ENCODE measurements at places on chromosomes 5 and 9.

DNA sequence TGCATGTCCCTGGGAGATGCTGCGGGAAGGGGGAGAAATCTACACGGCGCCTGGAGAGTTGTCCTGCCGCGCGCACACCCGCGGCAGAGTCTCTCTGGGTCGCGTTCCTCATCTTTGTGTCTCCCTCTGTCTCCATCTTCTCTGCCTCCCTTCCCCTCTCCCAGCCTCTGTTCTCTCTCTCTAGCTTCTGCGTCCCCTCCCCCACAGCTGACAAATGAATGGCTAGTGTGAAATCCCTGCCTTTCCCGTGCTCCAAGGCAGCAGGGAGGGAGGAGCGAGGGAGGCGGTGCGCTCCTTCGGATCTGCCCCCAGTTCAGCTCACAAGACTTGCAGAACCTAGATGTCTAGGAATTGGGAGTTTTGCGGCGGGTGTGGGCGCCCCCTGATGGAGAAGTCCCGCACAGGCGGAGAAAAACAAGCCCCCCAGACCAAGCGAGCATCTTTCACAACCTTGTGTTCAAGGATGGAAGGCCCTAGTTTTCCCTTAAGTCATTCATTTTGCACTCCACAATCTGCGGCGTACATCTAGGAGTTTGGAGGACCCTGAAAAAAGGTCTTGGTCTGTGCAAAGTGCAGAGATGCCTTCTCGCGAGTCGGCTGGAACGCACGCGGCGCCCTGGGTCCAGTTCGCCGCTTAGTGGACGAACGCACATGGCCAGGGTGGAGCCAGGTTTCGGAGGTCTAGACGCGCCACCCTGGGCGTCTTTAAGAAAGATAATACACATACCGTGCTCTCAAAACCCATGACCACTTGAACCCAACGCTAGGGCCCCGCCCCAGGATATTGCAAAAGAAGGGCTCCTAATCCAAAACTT, 2.0 kb downstream of the VCAN start:
- DNase-seq = peak; percentile 86

DNA sequence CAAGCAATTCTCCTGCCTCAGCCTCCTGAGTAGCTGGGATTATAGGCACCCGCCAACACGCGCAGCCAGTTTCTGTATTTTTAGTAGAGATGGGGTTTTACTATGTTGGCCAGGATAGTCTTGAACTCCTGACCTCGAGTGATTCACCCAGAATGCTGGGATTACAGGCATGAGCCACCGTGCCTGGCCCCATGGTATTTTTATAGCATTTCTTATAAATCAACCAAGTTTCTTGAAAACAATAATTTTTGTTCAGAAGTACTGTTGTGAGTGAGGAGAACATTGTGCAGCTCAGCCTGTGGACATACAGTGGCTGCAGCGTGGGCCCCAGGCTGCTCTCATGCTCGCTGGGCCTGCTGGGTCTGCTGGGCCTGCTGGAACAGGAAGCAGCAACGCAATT, 45.3 kb downstream of the MAP1B start:
- no peak for DNase-seq

GRCh38 chr5:172163346-172163745, 24.7 kb downstream of the STK10 start:
- no peak for DNase-seq

GRCh38 chr5:51977014-51977413, 593.8 kb downstream of the ISL1 start:
- no peak for DNase-seq

DNA sequence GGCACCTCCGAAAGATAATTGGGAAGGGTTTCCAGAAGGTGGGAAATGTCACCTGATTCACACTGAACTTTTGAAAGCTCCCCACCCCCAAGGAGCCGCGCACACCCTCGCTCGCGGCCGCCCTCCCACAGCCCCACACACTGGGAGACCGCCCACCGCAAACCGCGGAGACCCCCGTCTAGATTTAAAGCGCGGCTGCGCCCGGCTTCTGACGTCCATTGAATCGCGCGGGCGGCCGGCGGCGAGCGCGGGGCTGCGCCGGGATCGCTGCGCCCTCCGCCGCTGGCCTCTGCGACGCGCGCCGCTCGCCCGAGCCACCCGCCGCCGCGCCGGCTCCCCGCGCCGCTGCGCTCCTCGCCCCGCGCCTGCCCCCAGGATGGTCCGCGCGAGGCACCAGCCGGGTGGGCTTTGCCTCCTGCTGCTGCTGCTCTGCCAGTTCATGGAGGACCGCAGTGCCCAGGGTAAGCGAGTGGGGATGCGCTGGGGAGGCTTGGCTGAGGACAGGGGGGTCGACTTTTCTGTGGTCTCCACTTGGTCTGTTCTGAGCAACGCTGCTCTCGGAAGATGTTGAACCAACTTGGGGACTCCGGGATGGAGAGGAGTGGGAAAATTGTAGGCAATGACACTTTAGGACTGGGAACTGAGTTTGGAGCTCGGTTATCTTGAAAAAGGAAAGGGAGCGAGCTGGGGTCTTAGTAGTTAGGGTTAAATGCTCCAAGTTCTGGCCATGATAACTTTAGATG, at the start of gene FST:
Gene FST (plus strand): TSS at position 214 of the 743 bp plus-strand sequence. CDS start 163 bp downstream, at position 377.
- no peak for DNase-seq

- peak; percentile 16 for DNase-seq
These were observed 24.7 kb upstream of the TMEM250 start for GRCh38 chr9:136143215-136144001.

DNA sequence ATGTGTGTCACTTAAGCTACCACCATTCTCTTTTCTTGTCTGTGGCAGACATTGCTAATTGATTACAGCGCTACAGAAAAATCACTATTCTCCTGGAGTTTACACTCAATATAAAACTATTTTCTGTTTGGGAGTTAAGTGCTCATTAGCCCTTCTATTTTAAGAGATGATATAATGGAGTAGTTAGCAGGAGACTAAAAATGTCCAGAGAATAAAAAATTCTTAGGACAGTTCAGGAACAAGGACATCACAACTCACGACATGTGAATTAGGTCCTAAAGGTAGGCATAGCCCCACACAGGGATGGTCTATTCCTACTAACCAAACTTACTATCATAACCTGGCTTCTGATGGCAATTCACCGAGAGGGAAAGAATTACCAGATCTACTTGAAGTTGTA, 258.5 kb downstream of the KIAA0825 start:
- DNase-seq = no peak

DNA sequence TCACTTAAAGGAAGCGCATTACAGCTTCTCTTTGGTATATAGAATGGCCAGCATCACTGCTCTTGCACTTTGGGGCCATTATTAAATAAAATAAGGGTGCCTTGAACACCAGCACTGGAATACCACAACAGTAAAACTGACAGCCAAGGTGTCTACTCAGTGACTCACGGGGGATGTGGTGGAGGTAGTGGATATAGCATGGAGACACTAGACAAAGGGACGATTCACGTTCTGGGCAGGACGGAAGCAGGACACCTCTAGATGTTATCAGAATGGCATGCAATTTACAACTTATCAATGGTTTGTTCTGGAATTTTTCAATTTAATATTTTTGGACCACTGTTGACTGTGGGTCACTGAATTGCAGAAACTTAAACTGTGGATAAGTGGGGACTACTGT, 32.9 kb upstream of the PDE8B start:
- DNase-seq = no peak

Data from NCI-H524 treated with DMSO at 0.1 percent for 48 hours (cell line).